ENCODE measurements at places on chromosomes 13 and 19.
A peak's percentile ranks its signal among the peaks of the same experiment; 100 is the strongest.

- DNase-seq = no peak
Observed at GRCh38 chr13:30798776-30799355, 63.5 kb downstream of the ALOX5AP start.

DNA sequence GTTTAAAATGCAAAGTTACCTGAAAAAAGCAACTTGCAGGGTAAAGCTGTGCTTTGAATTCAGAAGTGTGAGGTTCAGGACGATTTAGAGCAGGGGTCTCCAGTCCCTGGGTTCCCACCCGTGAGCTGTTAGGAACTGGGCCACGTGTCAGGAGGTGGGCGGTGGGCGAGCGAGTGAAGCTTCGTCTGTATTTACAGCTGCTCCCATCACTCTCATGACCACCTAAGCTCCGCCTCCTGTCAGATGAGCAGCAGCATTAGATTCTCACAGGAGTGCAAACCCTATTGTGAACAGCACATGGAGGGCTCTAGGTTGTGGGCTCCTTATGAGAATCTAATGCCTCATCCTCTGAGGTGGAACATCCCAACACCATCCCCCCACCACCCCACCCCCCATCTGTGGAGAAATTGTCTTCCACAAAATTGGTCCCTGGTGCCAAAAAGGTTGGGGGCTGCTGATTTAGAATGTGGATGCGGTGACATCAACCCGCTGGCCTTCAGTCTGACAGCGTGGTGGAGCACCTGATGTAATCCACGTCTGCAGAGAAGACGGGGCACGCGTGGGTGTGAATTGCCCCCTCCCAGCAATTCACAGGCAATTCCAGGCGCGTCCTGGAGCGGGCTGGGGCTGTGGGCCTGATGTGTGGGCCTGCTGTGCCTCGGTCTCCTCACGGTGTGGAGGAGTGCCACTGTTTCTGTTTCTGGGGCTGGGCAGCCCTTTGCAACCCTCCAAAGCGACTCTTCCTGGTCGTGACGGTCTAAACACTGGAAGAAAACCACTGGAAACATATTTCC, 214.0 kb upstream of the SOX1 start:
- DNase-seq = no peak

DNA sequence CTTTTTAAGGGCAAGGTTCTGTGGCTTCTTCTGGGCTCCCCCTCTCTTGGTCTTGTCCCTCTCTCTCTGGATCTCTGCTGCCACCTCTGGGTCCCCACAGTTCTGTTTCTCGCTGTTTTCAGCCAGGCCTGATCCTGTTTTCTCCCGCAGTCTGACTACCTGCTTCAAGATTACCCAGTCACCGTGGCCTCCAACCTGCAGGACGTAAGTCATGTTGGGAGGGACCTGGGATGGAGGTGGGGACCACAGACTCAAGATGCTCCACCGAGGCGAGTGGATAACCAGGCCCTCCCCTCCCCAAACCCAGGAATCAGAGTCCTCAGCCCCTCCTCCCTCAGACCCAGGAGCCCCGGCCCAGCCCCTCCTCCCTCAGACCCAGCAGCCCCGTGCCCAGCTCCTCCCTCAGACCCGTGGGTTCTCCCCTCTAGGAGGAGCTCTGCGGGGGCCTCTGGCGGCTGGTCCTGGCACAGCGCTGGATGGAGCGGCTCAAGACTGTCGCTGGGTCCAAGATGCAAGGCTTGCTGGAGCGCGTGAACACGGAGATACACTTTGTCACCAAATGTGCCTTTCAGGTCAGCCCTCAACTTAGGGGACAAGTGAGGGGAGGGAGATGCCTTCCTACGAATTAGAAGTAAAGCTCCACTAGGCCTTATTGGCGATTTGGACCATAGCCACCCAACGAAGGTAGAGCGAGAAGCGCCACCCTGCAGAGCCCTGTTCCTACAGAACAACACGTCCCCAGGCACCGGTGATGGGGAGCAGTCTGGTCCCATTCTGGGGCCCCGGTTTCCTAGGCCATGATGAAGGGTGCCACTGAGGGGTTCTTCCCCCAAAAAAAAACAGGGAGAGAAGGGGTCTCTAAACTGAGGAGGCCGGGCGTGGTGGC, 2.2 kb downstream of the FLT3LG start:
- peak; percentile 9 for DNase-seq

- no peak for DNase-seq
Observed at GRCh38 chr19:45878043-45878794, 7.7 kb downstream of the IRF2BP1 start.

GRCh38 chr19:56838909-56839651, 1.4 kb downstream of the PEG3 start:
- DNase-seq = peak; percentile 100

GRCh38 chr19:10637894-10638293, 12.5 kb downstream of the SLC44A2 start:
- no peak for DNase-seq

- DNase-seq = no peak
Observed at GRCh38 chr19:21680671-21681070, 86.7 kb downstream of the ZNF100 start.

DNA sequence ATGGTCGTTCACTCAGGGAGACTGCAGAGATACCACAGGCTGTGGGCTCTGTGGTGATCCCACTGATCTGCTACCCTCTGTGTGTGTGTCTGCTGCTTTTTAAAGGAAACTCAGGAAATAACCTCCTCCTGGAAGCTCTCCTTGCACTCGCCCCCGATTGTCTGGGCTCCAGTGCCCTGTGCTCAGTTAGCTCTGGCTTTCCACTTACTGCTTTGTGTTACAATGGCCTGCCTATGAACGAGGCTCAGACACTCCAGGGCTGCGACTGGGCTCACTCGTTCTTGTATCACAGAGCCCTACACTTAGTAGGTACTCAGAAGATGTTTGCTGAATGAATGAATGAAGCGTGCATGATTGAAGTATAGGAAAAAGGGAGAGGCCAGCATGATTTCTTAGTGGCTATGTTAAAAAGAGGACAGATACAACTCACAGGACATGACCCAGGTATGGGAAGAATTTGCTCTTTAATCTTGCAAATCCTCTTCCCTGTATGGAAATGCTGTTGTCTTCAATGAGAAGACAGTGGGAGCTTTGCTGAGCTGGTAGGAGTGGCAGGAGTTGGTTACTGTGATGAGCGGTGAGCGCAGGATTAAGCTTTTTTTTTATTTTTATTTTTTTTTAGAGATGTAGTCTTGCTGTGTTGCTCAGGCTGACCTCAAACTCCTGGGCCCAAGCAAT, 26.4 kb downstream of the B3GLCT start:
- DNase-seq = no peak

DNA sequence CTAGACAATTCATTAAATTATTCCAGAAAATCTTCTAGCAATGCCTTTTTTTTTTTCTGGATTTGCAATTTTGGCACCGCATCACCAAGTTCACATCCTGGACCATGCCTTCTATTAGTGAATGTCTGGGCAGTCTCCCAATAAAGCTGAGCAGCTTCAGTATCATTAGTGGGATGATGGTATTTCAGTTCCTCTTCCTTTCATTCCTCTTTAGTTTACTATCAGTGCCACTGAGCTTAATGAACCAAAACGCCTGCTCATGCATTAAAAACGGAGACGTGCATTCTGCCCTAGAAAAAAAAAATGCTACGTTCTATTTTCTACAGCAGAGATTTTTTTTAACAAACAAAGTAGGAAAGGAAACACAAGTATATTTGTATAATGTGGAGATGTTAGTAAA, 343.0 kb downstream of the PCDH9 start:
- no peak for DNase-seq

DNA sequence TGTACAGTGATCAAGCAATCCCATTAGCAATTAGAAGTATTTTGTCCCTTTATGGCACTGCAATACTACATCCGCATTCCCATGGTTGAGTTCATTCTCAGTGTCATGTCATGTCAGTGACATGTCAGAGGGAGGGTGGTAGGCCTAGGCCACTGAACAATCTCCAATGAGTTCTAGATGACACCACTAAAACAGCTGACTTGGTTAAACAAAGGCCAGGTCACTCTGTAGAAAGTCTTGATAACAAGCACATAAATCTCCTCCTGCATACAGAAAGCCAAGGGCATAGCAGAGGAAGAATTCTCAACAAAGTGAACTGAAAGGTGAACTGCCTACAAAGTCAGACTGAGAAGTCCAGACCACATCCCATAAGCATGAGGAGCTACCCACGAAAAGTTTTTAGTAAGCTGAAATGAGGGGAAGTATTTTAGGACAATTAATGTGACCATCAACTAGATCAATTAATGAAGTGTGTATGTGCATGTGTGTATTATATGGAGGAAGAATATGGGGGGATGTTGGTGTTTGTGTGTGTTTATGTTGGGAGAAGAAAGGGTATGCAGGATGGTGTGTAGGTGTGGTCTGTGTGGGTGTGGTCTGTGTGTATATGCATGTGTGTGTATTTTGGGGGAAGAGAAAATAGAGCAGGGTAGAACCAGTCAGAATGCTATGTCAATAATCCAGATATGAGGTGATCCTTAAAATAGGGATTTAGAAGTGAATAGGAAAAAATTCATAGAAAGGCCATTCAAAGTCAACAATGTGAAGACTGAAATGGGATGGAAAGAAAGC, 67.7 kb downstream of the TBC1D4 start:
- DNase-seq = no peak

DNA sequence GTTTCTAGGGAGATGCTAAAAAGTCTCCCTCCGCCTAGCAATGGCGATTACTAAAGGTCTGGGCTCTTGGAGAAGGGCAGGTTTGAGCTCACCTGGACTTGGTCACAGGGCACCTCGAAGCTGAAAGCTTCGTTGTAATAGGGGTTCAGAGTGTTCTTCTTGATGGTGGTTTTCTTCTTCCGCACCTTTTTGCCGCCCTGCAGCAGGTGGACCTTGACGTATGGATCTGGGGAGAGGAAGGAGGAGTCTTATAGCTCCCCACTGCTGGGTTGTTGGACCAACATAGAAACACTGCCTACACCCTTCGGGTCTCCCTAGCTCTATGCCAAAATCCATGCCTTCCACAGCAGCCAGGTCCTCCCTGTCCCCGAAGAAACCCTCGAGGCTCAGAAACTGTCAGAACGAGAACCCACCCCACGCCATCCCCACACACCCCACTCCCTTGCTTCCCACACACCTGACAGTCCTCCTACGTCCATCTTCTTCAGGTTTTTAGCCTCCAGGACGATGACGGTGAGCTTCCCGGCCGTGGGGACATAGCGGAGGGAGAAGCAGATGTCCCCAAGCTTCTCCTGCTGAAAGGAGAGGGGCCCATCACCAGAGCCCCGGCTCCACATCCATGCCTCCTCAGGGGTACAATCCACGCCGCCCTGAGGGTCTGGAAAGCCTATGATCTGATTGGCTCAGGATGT, 5.5 kb downstream of the SYT5 start:
- DNase-seq = no peak

GRCh38 chr19:4380254-4380727, 20.1 kb downstream of the SH3GL1 start:
- DNase-seq = no peak

- DNase-seq = no peak
Observed at GRCh38 chr13:44078806-44079376, 199.2 kb downstream of the LACC1 start.

DNA sequence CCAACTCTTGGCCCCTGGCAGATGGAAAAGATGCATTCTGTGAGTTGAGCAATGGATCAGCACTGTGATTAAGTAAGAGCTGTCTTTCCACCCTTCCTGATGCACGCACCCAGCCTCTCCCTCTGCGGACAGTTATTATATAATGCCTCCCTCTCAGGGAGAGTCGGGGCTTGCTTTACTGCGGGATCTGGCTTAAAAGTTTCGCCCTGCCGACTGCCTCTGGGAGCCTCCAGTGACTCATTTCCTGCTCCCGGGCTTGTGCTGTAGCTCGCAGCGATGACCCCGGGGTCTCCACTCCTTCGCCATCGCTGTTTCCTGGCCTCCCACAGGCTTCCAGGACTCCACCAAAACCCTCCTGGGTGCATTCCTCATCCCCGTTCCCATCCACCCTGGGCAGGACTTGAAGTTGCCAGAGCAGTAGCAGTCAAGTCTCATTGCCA, 107.4 kb upstream of the SLC7A1 start:
- DNase-seq = no peak

GRCh38 chr19:18417250-18418028, 1.8 kb upstream of the SSBP4 start:
- DNase-seq = peak; percentile 76

DNA sequence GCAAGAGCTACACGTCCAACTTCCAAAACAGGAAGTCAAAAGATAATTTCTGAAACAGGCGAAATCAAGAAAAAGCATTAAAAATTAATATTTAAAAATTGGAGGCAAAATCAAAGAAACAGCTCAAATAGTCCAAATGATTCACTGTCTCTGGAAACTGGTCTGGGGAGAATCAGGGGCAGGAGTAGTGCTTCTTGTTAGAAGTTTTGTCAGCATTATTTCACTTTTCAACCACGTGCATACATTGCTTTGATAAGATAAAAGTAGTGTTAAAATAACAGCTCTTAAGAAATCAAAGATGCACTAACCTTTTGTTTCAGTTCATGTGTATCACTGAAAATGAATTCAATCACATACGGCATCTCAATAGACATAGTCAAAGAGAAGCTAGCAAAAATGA, 53.8 kb downstream of the PARP4 start:
- no peak for DNase-seq

- DNase-seq = no peak
Observed at GRCh38 chr13:82323101-82323500, 1559.2 kb downstream of the SLITRK1 start.

GRCh38 chr19:33411621-33412180, 38.2 kb downstream of the CEBPG start:
- DNase-seq = no peak

- DNase-seq = no peak
Observed at GRCh38 chr19:48121909-48122371, 11.3 kb upstream of the PLA2G4C start.

GRCh38 chr19:17706750-17707181, 12.5 kb upstream of the MAP1S start:
- DNase-seq = peak; percentile 44

Data from C1 segment of cervical spinal cord (tissue), 14 donors.